ENCODE measurements at places on chromosomes 13 and 19. TPM values are rescaled to one million over a fixed set of nuclear protein-coding genes. Genes with fewer than 3 reads are reported as not detected.

The PRKCG gene
- not detected for total RNA-seq

The KLF16 gene
- total RNA-seq = 32.1 TPM

The ZNF709 gene
- 0.18 TPM for total RNA-seq

The PPP1R13L gene
- 16.6 TPM for total RNA-seq

The LRP3 gene
- 0.30 TPM for total RNA-seq

The OLFM2 gene
- total RNA-seq = 0.89 TPM

The SIGLEC12 gene
- total RNA-seq = 4.5 TPM

The CCDC169 gene
- total RNA-seq = 0.23 TPM

The TMEM272 gene
- not detected for total RNA-seq

The CRLF1 gene
- not detected for total RNA-seq

The IQCN gene
- 3.3 TPM for total RNA-seq

The PLPP2 gene
- not detected for total RNA-seq

The FLT3LG gene
- 49.3 TPM for total RNA-seq
